ENCODE measurements at places on chromosomes 5 and 9. TPM values are rescaled to one million over a fixed set of nuclear protein-coding genes. Genes with fewer than 3 reads are reported as not detected.

ARHGEF28 gene
- total RNA-seq: 11.6 TPM

ANKRD34B gene
- 0.03 TPM for total RNA-seq

ARL15 gene
- 4.4 TPM for total RNA-seq

TTC16 gene
- total RNA-seq: 0.05 TPM

Data from A549 treated with AZD2906 at 1 μM for 4 hours (cell line).